ENCODE measurements at places on chromosomes 4 and X. TPM values are rescaled to one million over a fixed set of nuclear protein-coding genes. Genes with fewer than 3 reads are reported as not detected.
A peak's percentile ranks its signal among the peaks of the same experiment; 100 is the strongest.

GRCh38 chr4:63817196-63817865 lies 591.9 kb downstream of the TECRL start:
- H3K4me3 ChIP-seq, result no peak overlapping the region
- H3K27me3 ChIP-seq, result no peaks in the 10 kb centered on the region
- no peaks in the 10 kb centered on the region for H3K36me3 ChIP-seq
- no peak overlapping the region for H3K27ac ChIP-seq

DNA sequence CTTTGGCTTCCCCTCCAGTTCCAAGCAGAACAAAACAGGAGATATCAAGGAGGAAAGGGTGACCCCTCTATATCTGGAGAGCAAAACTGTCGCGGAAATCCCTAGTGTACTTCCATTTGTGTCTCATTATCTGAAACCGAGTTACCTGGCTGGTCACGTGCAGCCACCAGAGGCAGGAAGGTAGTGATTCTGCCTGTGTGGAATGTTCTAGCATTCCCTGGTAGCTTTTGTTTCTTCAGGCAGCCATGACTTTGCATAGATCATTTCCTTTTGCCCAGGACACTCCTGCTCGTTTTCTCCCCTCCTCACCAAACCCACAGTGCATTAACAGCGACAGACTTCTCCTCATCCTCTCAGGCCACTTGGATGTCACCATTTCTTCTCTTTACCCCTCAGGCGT lies 107.9 kb downstream of the PTTG2 start:
- no peak overlapping the region for H3K27ac ChIP-seq
- H3K27me3 ChIP-seq, result no peaks in the 10 kb centered on the region
- DNase-seq, result no peak
- H3K36me3 ChIP-seq, result no peaks in the 10 kb centered on the region
- no peak overlapping the region for H3K4me3 ChIP-seq
- no peaks in the 10 kb centered on the region for H3K4me1 ChIP-seq

GRCh38 chrX:15619053-15619755 lies 18.4 kb upstream of the ACE2 start:
- DNase-seq, result no peak
- H3K4me3 ChIP-seq, result no peak overlapping the region
- no peaks in the 10 kb centered on the region for H3K4me1 ChIP-seq
- H3K27me3 ChIP-seq, result no peaks in the 10 kb centered on the region

DNA sequence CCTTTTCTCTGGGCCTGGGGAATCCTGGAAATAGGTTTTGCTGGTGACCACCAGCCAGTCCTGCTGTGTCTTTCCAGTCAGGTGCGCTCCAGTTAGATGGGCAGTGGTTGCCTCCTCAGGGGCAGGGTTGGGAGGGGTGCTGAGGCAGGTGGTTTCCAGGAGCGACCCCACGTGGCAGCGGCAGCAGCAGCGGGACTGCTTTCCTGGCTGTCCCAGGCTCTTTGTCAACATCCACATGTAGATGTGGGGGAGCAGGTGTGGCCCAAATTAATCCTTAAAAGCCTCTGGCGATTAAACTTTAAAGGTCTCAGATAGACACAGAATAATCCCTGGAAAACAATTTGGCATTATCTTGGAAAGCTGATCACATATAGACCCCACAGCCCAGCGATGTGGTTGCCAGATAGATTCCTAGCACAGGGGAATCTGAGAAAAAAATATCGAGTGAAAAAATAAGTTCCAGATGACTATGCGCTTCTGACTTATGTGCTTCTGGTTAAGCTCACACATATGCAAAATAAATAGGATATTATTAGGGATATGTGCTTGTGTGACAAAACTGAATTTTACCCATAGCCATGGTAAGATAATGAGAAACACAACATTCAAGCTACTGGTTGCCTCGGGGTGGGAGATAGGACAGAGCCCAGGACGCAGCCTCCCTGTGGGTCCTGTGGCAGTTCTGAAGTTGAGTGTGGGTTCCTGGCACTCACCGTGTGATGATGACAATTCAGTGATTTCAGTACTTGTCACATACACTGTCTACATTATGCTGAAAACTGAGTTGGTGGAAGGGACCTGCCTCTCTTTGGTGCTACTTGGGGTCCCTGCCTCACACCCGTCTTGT lies 336.4 kb downstream of the ARHGAP10 start:
- no peak overlapping the region for H3K4me3 ChIP-seq
- H3K4me1 ChIP-seq, result no peaks in the 10 kb centered on the region
- no peak overlapping the region for H3K27ac ChIP-seq

- no peaks in the 10 kb centered on the region for H3K27me3 ChIP-seq
- no peak overlapping the region for H3K27ac ChIP-seq
- H3K4me3 ChIP-seq, result peak overlapping the region; percentile 15
- no peak for DNase-seq
- H3K36me3 ChIP-seq, result no peaks in the 10 kb centered on the region
Observed at GRCh38 chrX:2781226-2781571, 29.4 kb downstream of the XG start.

- H3K4me3 ChIP-seq, result no peak overlapping the region
- no peaks in the 10 kb centered on the region for H3K36me3 ChIP-seq
- H3K27ac ChIP-seq, result no peak overlapping the region
- no peaks in the 10 kb centered on the region for H3K4me1 ChIP-seq
- no peak for DNase-seq
Observed at GRCh38 chrX:40538406-40538805, 42.4 kb upstream of the ATP6AP2 start.

BST1 gene
- 0.20 TPM for polyA plus RNA-seq

USP17L22 gene
- polyA plus RNA-seq, result not detected
